Activated CD4-positive, alpha-beta T cell treated with anti-CD3 and anti-CD28 coated beads, Interleukin-2, Interleukin-6, amounts not matched to agents 100 ng/mL and 50 ng/mL, durations not matched to agents 16 hours and 8 hours (primary cell): ENCODE measurements at places on chromosomes 16 and 17.

DNA sequence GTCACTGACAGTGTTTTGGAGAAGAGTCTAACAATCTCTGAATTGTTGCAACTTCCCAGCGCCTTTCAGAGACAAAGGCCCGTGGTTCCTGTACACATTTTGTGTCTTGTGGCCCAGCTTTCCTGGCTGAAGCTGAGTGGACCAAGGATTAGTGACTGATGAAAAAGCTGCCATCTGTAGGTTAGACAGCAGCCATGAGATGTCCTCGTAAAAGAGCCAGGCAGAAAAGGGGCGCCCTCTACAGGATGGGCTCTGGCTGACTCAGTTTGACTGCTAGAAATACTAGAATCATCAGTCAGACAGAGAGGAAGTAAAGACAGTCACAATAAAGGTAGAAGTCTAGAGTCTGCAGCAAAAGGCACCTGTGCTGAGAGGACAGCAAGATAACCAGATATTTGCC is 26.5 kb upstream of the NF1 start:
- peak; percentile 73 for DNase-seq

DNA sequence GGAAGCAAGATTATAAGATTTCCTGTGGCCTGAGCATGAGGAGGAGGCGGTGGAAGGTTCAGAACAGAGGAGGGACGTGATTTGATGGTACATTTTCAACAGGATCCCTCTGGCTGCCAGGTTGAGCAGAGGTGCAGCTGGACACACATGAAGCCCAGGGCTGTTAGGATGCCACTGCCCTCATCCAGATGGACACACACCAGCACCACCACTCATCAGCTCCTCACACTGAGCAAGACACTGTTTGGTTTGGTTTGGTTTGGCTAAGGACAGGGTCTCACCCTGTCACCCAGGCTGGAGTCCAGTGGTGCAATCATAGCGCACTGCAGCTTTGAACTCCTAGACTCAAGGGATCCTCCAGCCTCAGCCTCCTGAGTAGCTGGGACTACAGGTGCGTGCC is 402.6 kb upstream of the C16orf82 start:
- DNase-seq: no peak

- DNase-seq: no peak
Measured at GRCh38 chr17:11814655-11815262, 182.5 kb downstream of the ZNF18 start.

- DNase-seq: no peak
Measured at GRCh38 chr17:40536295-40537171, 28.7 kb downstream of the CCR7 start.

DNA sequence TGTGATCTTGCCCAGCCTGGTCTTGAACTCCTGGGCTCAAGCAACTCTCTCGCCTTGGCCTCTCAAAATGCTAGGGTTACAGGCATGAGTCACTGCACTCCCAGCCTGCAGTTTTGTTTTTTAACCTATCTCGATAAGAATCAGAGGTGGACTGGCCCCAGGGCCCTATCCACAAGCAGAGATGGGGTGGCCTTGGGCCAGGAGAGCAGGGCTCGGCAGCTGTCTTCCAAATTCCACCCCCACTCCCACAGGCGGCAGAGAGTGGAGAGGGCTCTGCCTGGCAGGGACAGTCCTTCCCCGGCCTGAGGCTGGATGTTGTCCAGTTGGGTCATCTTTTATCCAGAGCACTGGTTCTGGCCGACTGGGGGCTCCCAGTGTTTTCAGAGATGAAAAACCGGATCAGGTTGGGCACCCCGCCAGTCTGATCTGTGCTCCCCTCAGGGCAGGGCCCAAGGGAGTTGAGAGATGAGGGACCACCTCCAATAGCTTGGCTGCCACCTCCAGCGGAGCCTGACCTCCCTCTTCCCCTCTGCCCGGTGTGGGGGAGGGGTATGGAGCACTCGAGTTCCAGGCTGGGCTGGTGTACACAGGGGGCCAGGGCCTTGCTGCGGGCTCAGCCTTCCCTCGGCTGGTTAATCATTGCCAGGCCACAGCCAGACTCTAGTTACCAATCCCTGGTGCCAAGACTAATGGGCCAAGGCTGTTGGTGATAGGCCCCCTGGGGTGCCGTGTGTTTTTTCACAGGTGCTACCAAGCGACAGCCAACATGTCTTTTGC is 30.3 kb upstream of the MYO15B start:
- DNase-seq: no peak

DNA sequence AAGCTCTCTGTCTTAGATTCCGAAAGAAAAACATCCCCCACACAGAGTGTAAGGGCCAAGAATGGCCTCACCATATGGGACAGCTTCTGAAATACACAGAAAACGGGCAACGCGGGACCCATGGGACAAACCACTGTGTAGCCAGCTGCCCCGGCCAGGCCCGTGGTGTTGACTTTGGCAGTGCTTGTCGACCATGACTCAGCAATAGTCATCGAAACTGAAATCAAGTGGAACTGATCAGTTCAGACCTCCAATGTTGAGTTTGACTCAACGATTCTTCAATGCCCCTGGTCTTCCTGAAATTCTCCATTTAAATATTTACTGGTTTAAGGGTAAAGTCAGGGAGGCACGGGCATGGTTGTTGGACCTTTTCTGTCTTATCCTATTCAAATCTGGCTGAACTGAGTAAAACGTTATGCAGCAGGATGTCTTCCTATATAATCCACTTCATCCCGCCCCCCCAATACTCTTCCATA is 27.5 kb downstream of the ZFHX3 start:
- DNase-seq: no peak

DNA sequence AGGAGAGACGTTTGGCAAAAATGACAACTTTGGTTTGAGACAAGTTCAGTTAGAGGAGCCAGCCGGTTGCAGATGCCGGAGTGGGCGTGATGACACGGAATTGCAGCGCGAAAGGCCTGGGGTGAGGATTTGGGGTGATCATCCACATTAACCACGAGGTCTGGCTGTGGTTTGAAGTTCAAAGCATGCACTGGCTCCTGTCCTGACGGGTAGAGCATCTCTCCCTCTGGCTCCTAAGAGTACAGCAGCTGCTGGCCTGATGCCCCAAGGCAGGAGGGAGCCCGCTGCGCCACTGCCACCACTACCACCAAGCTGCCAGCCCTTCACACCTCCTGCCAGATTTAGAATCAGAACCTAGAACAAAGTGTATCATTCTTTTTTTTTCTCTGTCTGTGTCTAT is 3.7 kb downstream of the RHBDL3 start:
- DNase-seq: no peak

DNA sequence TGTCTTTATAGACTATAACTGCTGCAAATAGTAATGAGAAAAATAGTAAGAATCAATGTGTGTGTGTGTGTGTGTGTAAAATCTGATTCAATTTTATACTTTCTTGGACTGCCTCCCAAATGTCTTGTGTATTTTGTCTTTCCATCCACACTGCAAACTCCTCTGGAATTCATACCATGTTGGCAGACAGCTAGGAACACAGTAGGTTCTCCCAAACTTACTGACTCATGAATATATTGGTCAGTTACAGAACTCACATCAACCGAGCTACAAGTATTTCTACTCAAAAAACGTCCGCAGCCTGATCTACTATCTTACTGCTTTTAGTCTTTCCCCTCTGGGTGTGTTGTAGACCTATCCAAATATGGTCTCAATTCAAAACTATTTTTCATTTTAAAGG is 542.7 kb upstream of the PSMD7 start:
- DNase-seq: no peak

DNA sequence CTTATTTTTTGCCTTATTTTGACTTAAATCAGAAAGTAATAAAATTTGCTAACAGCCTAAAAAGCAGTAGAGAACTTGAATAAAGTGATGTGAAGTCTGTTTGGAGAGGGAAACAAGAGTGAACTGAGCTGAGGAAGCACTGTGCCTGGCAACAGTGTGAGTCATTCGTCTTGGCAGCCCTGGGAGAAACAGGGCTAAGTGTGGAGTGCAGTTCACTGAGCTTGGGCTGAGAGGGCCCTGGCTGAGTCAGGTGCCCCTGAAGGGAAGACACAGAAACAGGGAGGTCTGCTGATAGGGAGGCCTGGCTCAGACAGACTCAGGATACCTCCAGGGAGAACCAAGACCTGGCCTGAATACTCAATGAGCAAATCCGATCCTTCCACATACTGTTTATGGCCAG is 132.1 kb downstream of the HS3ST4 start:
- no peak for DNase-seq

GRCh38 chr16:1906055-1906845 is 12.0 kb downstream of the HS3ST6 start:
- DNase-seq: no peak

GRCh38 chr17:37488607-37489196 is 989 bp upstream of the DUSP14 start:
- DNase-seq: peak; percentile 65

GRCh38 chr16:86040496-86040895 is 141.5 kb downstream of the IRF8 start:
- DNase-seq: no peak

GRCh38 chr16:19645557-19645981 is 72.5 kb downstream of the KNOP1 start:
- no peak for DNase-seq

DNA sequence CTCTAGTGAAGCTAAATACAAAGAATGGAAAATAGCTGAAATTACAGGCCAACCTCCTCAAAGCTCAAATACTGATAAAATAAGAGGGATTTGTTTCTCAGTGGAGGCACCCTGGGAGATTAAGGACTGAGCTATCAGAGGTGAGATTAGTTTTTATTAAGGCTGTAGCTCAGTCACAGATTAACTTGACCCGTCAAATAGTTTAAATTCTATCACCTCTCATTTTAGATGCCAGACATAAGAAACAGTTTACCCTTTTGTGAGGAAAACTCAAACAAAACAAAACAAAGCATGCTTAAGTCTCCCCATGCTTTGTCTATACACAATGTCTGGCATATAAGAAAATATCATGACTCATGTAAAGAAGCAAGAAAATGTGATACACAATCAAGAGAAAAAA is 208.3 kb upstream of the PMFBP1 start:
- DNase-seq: no peak

DNA sequence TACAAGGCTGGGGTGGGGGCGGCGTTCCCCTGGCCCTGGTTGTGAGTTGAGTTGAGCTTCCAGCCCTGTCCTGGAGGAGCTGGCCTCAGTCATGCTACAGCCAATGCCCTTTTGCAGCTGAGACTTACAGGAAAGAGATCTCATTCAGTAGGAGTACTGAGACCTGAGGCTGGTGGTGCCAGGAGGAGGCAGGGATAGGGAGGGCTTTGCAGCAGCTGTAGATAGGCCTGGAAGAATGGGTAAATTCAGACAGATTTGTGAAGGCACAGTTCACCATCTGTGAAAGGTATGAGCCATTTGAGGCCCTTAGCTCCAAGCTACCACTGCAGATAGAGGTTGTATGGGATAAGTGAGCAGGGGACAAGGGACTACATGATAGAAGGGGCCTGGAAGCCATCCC is 5.6 kb downstream of the STX4 start:
- no peak for DNase-seq

DNA sequence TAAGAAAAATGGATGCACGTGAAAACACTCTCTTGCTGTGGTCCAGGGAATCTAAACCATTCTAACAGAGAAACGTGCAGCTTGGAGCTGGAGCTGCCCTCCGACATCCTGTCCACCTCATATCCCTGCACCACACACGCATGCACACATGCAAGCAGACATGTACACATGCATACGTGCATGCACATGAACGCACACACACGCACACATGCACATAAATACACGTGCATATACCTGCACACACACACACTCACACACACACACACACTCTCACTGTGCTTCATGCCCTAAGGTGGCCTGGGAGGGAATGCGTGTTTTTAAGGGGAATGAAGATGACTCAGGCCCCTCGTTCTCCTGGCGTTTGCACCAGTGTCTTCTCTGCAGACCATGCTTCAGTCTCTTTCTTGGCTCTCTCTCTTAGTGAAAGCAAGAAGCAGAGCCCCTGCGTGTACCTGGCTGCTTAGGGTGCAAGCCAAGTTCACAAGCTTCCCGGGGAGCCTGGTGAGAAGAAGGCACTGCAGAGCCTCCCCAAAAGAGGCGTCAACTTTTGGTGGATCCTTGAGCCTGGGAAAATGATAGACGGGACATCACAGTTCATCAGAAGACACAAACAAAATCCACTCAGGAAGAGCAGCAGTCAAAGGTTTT is 72.8 kb downstream of the GOSR1 start:
- DNase-seq: no peak

- no peak for DNase-seq
Measured at GRCh38 chr16:11045846-11046245, 101.5 kb downstream of the CLEC16A start.
